ENCODE measurements at places on chromosomes 3 and 15. TPM values are rescaled to one million over a fixed set of nuclear protein-coding genes. Genes with fewer than 3 reads are reported as not detected.

GRCh38 chr3:181564222-181564621, 147.5 kb upstream of the SOX2 start:
- no peak for DNase-seq

Gene OR5K2
- total RNA-seq: not detected

Gene LARP6
- not detected for total RNA-seq

GRCh38 chr3:184508938-184509337, 52.6 kb upstream of the EPHB3 start:
- no peak for DNase-seq

DNA sequence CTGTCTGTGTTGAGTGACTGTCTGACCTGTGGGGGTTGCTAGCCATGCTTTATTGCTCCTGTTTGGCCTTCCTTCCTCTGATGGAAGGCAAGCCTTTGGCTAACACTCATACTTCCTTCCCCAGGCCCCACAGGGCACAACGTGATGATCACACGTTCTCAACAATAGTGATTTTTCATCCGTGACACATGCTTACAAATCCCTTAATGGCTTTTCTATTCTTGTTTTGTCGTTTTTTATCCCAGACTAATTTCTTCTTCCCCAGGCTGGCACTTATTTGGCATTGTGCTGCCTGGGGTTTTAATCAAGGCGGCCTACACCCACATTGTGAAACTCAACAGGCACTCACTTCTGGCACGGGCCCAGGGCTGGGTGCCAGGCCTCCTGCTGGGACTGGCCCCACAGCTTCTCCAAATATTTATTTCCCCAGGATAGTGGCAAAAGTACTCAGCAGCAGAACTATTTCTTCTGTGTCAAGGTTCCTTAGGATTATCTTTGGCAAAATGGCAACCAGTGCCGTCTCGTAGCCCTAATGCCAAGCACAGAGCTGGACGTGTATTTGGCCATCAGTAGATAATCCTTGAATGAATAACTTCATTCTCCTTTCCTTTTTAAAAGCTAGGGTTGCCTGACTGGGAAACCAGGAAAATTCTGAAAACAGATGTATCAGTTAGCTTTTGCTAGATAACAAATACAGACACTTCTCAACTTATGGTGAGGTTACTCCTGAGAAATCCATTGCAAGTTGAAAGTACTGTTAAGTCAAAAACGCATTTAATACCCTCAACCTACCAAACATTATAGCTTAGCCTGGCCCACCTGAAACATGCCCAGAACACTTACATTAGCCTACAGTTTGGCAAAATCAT, 30.6 kb downstream of the CMTM7 start:
- no peak for DNase-seq

Gene LIPH
- total RNA-seq: not detected

DNA sequence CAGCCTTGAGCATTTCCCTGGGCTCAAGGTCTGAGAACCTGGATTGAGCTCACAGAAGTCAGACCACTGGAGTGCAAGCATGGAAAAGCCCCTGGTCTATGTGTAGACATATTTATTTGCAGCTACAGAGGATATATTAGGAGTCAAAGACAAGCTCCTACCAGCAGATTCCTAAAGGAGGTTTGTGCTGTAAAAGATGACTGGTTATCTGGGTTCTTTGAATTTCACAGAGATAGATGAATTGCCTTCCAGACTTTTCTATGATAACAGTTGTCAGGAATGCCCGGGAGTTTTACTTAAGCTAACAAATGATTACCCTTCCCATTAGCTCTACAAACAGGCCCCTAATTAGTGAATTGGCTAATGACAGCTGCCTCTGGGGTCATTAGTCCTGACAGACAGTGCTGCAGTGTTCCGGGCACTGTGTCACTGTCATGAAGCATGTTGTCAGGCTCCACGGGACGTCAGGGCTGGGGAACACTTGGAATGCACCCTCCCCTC, 48.8 kb upstream of the PLXNA1 start:
- no peak for DNase-seq

DNA sequence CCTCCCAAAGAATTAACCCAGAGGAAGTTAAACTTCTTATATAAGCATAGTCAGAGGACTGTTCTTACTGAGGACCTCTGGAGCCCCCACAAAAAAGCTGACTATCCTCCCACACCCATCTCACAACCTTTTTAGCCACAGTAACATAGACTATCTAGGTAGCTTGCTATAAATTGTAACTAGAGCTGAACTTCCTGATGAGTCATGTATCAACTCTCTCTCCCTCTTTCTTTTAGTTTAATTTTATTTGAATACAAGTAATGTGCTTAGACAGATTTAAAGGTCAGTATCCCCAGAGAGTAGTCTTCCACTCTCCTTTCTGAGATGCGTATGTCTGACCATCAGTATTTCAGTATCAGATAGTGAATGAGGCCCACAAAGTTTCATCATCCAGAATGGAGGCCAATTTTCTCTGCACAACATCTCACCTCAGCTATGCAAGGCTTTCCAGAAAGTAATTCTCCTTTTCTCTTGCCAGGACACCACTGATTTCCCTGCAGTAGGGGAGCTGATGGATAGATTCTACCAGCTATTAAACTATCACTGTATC, 104.0 kb upstream of the MYRIP start:
- DNase-seq: no peak

Gene CKMT1B
- total RNA-seq: not detected

Gene CCR8
- 87.2 TPM for total RNA-seq

Gene TMEM207
- not detected for total RNA-seq

DNA sequence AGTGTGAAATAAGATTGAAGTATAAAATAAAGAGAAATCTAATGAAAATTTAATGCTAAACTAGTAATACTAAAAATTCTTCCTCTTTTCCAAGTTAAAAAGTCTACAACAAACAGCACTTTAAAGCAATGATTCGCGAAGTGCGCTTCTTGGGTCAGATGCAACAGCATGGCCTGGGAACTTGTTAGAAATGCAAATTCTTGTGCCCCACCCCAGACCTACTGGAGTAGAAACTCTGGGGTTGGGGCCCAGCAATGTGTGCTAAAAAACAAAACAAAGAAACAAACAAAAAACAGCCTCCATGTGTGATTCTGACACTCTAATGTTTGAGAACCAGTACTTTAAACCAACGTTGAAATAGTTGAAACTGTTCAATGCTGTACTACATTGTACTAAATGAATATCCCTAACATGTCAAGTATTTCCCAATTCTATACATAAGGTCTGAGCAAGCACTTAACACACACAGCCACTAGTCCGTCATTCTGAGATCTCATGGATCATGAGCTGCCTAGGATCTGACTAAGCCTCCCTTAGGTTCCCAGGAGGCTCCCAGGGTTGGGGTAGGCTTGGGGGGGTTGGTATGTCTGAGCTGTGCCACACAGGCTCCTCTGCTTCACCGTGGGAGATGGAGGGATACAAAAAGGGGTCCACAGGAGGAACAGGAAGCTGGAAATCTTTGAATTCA, 6.1 kb downstream of the RASGRP1 start:
- no peak for DNase-seq

DNA sequence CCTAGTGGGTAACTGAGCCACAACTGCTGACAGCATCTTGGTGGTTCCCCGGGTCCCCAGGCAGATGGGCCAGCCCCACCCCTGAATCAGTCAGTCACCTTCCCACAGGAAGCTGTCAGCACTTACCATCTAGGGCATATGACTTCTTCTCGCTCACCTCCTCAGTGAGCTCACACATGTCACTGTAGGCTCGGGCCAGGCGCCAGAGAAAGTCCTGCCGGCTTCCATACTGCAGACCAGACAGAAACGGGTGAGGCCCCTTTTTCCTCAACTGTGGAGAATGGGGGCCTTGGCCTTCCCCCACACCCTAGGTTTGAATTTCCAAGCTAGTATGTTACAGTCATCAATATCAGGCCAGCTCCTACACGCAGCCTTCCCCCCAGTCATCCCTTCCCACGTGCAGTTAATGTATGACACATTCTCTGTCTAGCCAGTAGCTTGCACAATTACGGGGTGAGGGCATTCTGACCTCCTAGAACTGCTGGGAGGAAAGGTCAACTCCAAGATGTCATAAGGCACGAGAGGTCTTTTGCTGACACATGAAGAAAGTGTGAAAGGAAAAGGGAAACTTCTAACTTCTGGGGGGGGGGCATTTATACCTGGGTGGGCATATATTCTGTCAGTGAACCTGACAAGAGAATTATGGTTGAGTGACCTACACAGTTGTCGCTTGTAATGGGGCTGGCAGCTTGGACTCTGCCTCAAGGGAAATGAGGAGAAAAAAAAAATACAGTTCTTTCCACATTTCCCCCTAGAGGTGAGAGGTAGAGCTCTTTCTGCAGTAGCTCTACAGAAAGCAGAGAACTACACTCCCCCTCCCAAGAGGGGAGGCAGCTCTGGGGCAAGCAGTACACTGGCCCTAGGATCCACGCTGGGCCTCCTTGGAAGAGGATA, 10.9 kb downstream of the RMDN3 start:
- DNase-seq: peak; percentile 64

GRCh38 chr3:94522488-94522887, 459.6 kb downstream of the NSUN3 start:
- no peak for DNase-seq

GRCh38 chr3:20073683-20074082, 33.4 kb downstream of the KAT2B start:
- DNase-seq: no peak

GRCh38 chr3:31728403-31728802, 195.7 kb downstream of the STT3B start:
- no peak for DNase-seq

DNA sequence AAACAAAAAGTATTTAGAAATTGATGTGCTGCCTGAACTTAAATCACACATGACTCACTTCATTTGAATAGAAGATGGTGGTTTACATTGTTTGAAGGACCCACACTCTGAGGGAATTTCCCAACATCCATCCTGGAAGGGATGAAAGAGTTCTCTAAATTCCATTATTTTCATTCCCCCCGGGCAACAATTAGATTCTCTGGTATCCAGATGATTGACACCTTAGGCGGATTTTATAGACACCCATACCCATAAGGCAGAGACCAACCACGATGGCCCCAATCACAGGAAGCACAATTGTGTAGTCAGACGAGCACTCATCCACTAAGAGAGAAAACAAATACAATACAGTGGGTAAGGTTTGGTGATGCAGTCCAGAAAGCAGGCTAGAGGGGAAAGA, 24.6 kb upstream of the MCCC1 start:
- DNase-seq: no peak

Gene LRRC31
- total RNA-seq: not detected

DNA sequence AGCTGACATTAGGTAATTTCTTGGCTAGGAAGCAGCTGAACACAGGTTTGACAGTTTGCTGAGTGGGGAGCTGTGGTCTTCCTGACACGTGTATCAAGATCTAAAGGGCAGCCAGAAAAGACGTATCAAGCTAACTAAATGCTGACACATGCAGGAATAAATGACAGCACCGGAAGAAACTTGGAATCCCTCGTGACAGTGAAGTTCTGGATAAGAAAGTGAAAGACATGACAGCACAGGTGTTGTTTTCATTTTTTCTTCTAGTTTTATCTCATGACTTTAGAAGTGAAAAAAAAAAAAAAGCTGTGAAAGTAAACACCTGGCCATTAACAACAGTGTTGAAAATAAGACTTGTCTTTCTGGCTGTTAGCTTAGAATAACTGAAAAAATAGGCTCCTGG, 48.7 kb downstream of the FGF7 start:
- DNase-seq: peak; percentile 59

GRCh38 chr15:95432878-95433405, 897.6 kb upstream of the NR2F2 start:
- DNase-seq: no peak

Gene HRG
- total RNA-seq: not detected

- no peak for DNase-seq
These were observed 22.9 kb downstream of the EPHB3 start for GRCh38 chr3:184584464-184584891.

GRCh38 chr3:74410276-74410941, 204.1 kb downstream of the CNTN3 start:
- DNase-seq: no peak

Gene SH2D7
- not detected for total RNA-seq

GRCh38 chr15:74955796-74956647, 550 bp downstream of the RPP25 start:
- DNase-seq: peak; percentile 87

Gene SGO1
- 2.1 TPM for total RNA-seq

- peak; percentile 55 for DNase-seq
These were observed 199.3 kb upstream of the BCL6 start for GRCh38 chr3:187944390-187945179.

Gene CILP
- total RNA-seq: 0.52 TPM

Gene ZIC4
- total RNA-seq: not detected

- no peak for DNase-seq
These were observed 13.5 kb downstream of the PPM1M start for GRCh38 chr3:52259035-52259434.

Gene LINGO1
- not detected for total RNA-seq

- no peak for DNase-seq
These were observed 30.6 kb downstream of the PSMD6 start for GRCh38 chr3:63992516-63993209.

Gene CPLX3
- 0.35 TPM for total RNA-seq

Gene CCDC13
- total RNA-seq: 0.32 TPM

- no peak for DNase-seq
These were observed 31.0 kb upstream of the SLCO2A1 start for GRCh38 chr3:134060561-134061385.

DNA sequence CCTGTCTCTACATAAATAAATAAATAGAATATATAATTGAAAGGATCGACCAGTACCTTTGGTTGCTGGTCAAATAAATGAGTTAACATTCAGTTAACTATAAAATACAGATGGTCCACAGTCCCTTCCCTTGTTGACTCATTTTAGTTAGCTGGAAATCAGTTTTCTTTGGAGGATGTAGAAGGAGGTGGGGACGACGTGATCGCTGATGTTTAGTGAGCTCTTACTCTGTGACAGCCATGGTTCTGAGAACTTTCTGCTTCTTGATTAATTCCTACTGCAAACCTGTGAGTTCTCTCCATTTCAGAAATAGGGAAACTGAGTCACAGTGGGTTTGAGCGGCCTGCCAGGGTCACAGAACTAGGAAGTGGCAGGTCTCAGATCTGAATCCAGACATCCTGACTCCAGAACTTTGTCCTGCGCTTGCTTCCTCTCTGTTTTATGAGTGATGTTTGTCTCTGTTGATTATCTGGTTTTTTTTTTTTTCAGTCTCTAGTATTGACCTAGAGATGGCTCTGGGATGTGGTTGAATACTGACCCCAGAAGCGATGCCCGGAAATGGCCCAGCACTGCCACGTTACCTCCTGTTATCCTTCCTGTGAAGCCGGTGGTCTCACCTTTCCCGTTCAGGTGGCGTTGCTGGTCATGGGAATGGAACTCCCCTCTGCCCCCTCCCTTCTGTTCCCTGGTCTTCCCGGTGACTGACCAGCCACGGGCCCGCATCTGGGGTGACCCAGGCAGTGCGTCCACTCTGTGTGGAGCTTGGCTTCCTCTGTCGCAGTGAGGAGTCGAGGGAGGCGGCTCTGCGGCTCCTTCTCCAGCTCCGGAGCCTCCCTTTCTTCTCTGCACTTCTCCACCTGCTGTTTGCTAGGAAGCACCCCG, 18.2 kb downstream of the SYNM start:
- no peak for DNase-seq

GRCh38 chr3:73699327-73699726, 74.6 kb upstream of the PDZRN3 start:
- DNase-seq: no peak

GRCh38 chr15:57037548-57037947, 119.1 kb downstream of the TCF12 start:
- no peak for DNase-seq

Gene SPINK8
- not detected for total RNA-seq

Data from CD4-positive, CD25-positive, alpha-beta regulatory T cell (primary cell).